ENCODE measurements at places on chromosomes 2 and 18. TPM values are rescaled to one million over a fixed set of nuclear protein-coding genes. Genes with fewer than 3 reads are reported as not detected.
A peak's percentile ranks its signal among the peaks of the same experiment; 100 is the strongest.

DNA sequence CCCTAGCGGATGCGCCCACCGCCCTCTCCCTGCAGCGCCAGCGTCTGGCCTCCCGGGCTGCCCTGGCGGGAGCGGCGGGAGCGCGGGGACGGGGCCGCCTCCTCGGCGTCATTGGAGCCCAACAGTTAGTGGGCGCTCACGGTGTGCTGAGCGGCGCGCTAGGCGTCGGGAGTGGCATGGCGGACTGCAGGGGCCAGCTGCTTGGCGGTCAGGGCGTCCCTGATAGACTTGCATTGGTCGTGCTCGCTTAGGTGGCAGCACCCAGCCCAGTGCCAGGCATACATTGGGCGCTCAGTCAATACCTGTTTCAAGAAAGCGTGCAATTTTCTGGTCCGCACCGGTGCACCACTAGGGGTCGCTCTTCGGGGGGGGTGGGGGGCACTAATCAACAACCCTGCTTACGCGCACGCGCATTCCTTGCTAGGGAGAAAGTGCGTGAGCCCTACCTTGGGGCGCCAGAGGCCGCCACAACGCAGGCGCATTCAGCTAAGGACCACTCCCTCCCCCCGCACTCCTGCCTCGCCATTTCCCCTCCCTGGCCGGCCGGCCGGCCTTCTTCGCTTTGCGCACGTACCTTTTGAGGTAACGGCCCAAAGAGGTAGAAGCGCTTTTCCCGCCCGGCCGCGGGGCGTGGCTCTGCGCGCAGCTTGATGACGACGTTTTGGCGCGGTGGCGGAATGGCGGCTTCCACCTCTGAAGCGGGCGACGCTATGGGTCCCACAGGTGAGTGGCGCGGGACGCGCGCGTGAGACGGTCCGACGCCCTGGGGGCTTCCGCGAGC is 411 bp upstream of the MZT2A start:
- no peaks in the 10 kb centered on the region for H3K27me3 ChIP-seq
- peak overlapping the region; percentile 58 for H3K27ac ChIP-seq
- H3K4me1 ChIP-seq, result no peaks in the 10 kb centered on the region
- H3K4me3 ChIP-seq, result peak overlapping the region; percentile 97
- DNase-seq, result peak; percentile 90
- no peaks in the 10 kb centered on the region for H3K36me3 ChIP-seq

DNA sequence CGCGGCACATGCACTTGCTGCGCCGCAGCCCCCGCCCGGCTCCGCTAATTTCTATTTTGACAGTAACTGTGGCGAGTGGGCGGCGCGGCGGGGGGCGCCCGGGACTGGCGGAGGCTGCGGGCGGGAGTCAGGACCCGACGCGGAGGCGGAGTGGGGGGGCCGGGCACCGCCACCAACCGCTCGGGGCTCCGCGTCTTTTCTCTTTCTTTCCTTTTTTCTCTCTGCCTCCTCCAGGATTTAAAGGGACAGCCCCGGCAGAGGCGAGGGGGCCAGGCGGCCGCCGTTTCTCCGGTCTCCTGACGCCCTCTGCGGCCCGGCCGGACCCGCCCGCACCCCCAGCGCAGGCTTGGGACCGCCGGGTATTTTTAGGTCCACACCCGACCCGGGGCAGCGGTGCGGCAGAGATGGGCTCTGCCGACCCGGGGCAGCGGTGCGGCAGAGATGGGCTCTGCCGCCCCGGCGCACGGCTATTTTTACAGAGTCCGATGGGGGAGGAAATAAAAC is 460 bp upstream of the ZBTB7C start:
- H3K27me3 ChIP-seq, result no peaks in the 10 kb centered on the region
- peak; percentile 76 for DNase-seq
- no peaks in the 10 kb centered on the region for H3K4me1 ChIP-seq
- no peaks in the 10 kb centered on the region for H3K36me3 ChIP-seq
- H3K27ac ChIP-seq, result no peak overlapping the region

- no peaks in the 10 kb centered on the region for H3K4me1 ChIP-seq
- no peak overlapping the region for H3K4me3 ChIP-seq
- no peak overlapping the region for H3K27ac ChIP-seq
- DNase-seq, result no peak
Measured at GRCh38 chr2:71932780-71933466, 214.7 kb downstream of the CYP26B1 start.

DNA sequence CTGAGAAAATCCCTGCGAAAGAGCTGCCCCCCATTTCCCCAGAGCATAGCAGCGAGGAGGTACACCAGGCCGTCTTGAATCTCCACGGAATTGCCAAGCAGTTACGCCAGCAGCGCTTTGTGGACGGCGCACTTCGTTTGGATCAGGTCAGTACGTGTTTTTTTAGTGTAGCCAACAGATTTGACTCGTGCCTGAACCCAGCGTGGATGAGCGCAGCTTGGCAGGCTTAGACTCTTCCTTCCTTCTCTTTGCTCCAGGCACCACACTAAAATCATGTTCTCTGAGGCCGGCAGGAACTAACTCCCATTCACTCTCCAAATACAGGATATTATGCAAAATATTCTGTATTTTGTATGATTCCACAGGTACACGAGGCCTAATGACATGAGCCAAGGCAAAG is 115.3 kb upstream of the ALPP start:
- DNase-seq, result no peak
- no peak overlapping the region for H3K27ac ChIP-seq
- H3K27me3 ChIP-seq, result no peaks in the 10 kb centered on the region
- no peak overlapping the region for H3K4me3 ChIP-seq

The PROKR1 gene
- total RNA-seq, result not detected
